EH (cell line): ENCODE measurements at places on chromosomes 7 and 10.

- peak; percentile 94 for DNase-seq
Observed at GRCh38 chr10:33661580-33662336, 327.3 kb upstream of the NRP1 start.

DNA sequence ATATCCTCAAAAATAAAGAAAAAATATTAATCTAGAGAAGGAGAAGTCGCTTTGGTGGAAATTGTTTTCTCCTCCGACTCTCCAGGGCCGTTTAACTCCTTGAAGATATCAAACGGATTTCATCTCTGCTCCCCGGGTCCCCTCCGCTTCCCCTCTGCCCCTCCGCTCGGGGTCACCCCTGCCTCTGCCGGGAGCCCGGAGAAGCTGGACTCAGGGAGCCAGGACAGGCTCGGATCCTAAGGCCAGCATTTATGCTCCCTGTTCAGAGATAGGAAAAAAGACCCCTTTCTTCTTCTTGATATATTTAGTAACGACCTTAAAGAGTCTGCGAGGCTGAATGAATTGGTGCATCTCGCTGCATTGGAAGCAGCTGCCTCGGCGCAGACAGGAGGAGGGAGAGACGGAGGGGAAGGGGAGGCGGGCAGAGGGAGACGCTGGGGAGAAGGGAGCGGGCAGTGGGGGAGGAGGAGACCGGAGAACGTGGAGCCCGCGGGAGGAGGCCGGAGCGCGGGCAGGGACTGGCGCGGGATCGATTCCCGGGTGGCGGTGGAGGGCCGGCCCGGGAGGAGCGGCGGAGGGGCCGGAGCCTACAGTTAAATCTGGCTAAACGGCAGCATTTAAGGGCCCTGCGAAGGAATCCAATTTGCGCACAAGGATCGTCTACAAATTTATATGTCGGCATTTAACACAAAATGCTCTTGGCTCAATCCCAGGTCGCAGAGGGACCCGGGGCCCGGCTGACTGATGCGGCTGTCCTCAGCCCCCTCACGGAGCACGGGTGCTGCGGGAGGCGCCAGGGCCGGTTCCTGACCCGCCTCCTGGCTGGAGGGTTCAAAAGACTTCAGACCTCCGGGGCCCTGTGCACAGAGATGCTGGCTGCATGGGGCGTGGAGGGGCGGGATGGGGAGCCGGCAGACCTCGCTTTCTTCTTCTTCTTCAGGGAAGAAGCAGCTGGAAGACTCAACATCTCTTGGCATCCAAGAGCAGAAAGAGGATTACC, 55.6 kb downstream of the CRTAC1 start:
- no peak for DNase-seq

DNA sequence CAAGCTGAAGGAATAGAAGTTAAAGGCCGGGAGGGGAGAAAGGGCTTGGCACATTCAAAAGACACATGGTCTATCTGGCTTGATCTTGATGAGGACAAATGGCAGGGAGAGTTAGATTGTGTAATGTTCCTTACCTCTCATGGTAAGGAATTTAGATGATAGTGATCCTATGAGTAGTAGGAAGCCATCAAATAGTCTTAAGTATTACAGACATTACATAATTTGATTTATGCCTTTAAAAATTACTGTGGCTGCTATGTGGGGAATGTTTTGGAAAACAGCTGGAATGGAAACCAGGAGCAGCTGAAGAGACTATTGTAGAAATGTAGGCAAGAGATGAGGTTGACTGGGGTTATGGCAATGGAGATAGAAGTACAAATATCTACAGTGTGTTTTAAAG, 351.3 kb upstream of the BMPER start:
- DNase-seq = peak; percentile 67

DNA sequence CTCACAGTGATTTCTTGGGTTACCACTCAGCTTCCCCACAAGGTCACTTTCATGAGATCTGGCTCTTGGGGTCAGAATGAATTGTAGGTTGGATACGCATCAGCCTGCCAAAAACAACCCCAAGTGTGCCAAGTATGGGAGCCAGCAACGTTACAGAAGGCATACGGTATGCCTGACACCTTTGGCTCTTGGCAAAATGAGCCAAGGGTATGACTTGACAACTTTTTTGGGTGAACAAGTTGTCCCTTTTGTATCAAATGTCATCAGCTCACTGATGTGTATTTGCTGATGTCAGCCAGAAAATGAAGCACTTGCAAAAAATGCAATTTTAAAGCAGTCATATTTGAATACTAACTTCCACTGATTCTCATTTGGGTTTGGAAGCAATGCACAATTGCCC, 168.4 kb downstream of the CACNB2 start:
- no peak for DNase-seq

DNA sequence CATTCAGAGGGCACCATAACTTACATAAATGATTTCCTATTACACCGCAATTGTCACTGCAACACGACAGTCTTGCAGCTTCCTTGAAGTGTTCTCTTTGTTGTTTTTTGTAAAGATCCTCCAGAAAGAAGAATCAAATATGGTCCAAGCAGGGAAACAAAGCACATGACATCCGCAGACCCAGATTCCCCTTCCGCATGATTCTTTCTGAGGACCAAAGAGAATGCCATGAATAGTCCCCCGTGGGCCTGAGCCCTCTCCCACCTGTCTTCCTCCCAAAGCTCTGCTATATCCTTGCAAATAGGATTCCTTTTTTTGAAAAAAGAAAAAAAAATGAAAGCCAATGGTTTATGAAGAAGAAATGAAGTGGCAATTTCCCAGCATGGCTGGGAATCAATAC, 10.8 kb downstream of the PLXNA4 start:
- DNase-seq = no peak

DNA sequence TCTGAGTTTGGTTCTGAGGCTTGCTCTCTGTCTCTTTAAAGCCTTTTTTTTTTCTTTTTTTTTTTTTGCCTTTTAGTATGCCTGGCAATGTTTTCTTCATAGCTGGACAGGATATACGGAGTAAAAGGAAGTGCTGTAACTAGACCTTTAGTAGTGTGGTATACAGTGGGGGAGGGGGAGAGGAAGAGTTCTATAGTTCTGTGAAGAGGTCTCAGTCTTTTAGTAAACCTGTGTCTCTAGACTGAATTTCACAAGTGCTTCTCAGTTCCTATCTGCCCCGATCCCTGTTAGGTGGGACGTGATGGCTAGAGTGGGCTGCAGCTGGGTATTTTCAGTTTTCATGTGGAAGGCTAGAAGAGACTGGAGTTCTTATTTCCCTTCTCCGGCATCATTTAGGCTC, 3.1 kb upstream of the ABCC2 start:
- peak; percentile 85 for DNase-seq

DNA sequence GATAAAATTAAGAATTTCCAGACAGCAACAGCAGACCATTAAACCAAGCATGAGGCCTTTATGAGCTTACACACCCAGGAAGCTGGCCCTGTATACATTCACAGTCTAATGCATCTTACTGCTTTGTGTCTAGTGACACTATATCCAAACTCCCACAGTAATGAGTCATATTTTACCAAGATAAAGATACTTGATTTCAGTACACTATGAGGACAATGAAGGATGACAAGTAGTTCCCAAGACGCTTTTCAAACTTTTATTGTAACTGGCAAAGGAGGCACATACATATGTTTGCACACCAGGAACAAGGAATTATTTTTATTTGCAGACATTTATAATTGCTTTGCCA, 148.0 kb downstream of the TSPAN12 start:
- no peak for DNase-seq

DNA sequence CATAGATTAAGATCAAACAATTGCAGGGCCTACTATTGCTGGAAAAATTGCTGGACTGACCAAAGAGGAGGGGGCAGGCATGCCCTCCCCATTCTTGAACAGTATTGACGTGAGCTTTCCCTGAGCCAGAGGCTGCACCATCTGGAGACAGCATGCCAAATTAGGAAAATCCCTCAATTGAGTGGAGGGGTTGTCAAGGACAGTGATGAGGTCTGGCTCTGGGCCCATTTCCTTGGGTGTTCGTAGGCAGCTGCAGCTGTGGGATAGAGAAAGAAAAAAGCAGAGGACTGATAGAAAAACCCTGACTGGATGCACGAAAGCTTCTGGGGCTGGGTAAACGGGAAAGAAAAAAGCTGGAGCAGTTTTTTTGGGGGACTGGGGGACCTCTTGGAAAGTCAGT, 22.8 kb upstream of the ORC5 start:
- peak; percentile 40 for DNase-seq

- no peak for DNase-seq
Observed at GRCh38 chr10:95049919-95050318, 19.4 kb downstream of the CYP2C8 start.

GRCh38 chr10:87703771-87704170, 44.1 kb downstream of the PAPSS2 start:
- no peak for DNase-seq

DNA sequence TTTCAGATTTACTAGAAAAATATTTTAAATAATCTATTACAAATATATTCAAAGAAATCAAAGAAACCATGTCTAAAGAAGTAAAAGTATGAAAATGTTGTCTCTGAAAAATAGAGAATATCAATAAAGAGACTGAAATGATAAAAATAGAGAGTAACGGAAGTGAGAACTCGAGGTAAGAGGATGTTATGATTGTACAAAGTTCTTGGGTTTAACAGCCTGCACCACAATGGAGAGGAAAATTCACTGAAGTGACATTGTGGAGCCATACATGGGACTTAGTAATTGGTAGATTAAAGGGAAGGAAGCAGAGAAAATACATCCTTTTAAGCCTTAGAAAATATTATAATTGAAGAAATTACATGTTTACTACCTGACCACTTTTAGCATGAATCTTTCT, 77.9 kb downstream of the THSD7A start:
- DNase-seq = no peak

DNA sequence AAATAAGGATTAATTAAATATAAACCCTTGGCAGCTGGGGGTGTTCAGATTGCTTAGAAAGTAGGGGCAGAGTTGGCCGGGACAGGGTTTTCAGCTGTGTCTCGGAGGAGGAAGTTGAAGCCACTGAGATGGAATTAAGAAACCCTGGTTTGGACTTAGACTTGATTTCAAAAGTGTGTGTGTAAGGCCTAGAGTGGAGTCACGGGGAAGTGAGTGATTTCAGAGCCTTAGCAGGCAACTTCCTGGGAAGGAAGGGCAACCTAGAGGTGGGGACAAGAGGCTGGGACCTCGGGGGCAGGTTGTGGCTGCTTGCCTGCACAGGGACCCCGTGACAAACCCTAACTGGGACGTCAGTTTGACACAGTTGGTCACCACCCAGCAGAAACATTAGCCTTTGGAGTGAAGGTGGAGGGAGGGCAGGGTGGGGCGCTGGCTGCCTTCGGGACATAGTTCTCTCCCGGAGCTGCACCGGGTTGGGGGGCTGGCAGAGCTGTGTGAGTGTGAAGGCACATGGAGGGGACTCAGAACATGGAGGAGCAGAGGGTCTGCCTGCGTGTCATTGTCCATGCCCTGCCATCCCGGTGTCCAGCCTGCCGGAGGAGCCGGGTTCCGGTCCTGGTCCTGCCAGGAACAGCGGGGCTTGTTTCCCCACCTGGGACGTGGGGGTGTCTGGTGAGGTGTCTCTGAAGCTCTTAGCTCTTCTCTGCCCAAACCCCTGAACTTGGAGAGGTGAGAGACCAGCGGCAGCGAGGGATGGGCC, 1.8 kb downstream of the BRI3 start:
- peak; percentile 78 for DNase-seq

DNA sequence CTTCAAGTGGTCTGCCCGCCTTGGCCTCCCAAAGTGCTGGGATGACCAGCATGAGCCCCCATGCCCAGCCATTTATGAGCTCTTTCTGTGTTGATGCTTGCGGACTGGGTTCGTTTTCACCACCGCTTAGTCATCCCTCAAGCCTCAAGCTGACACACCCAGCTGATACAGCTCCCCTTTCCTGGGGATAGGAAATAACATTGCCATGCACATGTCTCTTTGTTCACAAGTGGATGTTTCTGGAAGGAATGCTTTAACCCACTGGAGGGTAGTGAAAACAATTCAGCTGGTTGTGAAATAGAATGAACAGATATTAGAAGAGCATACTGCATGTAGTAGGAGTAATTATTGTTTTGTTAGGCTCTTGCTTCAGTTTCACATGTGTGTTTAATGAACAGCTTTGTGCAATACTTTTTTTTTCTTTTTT, 8.5 kb upstream of the METTL27 start:
- peak; percentile 99 for DNase-seq

DNA sequence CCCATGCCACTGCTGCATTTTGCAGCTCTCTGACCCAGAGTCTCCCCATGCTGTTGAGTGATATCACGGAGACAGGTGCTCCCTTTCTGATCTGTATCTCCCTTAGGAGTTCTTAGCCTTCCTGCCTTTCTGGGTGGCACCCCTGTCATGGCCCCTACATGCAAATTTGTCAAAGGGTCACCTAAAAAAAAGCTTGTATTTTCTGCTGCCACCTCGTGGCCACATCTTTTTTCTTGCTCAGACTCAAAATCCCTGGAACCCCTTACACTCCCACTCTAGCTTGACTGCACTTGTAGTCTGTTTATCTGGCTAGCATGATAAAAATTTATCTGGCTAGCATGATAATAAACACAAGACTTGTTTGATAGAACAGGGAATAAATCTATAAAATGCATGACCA, 809.1 kb downstream of the SORCS1 start:
- DNase-seq = peak; percentile 16

DNA sequence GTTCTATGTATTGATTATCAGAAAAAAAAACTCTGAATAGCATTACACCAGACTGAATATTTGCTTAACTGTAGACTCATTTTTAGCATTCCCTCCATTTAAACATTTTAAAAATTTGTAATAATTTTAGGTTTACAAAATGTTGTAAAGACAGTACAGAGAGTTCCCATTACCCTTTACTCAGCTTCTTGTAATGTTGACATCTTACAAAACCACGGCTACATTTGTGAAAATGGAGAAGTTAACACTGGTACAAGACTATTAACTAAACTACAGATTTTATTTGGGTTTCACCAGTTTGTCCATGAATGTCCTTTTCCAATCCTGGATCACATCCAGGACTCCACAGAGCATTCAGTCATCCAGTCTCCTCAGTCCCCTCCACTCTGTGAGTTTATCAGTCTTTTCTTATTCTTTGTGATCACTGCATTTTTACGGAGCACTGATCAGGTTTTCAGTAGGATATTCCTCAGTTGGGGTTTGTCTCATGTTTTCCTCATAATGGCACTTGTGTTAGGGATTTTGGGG, 130.0 kb upstream of the EEPD1 start:
- DNase-seq = no peak

DNA sequence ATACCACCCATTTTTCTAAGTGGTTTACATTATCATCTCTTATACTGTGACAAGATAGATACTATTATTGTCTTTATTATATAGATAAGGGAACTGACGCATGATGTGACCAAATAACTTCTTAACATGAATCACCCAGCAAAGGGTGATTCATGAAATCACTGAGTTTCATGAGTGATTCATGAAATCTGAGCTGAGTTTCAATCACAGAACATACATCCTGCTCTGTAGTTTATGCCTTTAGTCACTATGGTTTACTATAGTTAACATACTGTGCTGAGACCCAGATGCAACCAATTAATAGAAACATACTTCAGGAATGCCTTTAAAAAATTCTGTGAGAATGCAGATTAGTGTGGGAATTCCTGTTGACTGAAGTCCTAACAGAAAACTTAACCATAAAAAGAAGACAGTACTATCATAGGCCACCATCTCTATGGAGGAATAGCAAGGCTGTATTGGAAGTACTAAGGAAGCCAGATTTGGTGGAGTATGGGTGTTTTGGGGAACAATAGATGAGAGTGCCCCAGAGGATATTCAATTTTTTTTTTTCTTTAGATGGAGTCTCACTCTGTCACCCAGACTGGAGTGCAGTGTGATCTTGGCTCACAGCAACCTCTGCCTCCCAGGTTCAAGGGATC, 43.1 kb upstream of the SEMA3A start:
- DNase-seq = peak; percentile 97
